Esophagus mucosa (tissue), 1 donor: ENCODE measurements at places on chromosomes 16 and 17.

DNA sequence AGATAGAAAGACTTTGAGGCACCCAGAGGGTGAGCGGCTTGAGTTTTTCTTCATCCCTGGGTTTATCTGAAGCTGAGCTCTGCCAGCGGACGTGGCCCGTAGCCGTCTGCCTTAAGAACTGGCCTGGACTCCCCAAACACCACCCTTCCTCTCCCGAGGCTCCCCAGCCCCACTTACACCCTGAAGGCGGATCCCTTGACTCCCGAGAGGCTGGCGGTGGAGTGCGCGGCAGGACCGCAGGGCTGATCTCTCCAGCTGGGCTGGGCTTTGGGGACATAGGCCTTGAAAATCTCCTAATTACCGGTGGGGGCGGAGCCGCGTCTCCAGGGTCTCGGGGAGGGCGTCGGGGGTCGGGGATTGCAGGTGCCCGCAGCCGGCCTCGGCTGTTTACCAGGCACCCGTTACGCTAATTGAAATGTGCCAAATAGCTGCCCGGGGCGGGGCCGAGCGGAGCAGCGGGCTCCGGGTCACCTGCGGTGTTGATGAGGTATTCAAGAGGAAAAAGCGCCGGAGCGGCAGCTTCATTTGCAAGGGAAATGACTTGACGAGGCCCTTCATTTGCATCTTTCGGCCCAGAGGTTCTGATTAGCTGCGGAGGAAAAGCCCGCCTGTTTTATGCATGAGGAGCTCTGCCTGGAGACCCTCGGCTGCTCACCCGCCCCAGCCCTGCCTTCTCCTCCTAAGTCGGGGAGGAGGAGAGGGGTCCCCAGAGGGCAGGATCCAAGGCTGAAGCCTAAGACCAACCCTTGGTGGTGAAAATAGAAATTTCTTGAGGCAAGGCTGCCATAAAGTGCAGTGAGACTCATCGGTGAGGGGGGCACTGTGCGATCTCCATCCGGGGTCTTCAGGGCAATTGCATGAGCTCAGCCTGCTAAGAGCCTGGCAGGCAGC is 100.7 kb downstream of the MGAT5B start:
- peak; percentile 42 for ATAC-seq

DNA sequence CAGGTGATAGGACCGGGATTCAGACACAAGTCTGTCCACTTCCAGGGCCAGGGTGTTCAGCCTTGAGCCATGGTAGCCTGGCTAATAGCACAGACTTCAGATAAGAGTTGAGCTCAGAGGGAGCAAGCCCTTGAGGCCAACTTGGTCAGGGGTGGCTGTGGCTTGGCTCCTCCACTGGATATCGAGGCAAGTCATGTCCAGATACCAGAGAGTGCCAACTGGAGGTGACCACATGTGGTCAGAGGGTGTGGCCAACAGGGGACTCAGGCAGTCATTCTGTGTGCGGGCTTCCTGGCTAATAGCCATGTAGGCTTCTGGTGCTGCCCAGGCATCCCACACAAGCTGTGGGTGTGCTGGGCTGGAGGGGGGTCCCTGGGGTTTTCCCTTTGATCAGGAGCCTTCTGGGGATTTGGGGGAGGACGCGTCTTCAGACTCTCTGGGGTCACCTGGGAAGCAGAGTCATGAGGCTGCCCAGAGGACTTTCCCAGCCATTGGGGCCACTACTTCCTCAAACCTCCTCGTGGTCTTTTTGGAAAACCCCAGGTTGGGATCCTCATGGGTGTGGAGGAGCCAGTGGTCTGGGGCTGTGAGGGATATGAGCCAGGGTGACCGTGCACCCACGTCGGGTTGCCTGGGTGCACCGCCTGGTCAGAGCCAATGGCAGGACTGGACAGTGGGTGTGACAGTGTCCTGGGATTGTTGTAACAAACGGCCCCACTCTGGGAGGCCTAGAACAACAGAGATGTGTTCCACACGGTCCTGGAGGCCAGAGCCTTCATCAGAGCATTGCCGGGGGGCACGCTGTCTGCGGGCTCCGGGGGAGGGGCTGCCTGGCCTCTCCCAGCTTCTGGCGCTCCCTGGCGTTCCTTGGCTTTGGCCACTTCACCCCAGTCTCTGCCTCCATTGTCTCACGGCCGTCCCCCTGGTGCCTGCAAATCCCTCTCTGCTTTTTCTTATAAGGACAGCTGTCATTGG is 25.0 kb downstream of the COX4I1 start:
- no peak for ATAC-seq

DNA sequence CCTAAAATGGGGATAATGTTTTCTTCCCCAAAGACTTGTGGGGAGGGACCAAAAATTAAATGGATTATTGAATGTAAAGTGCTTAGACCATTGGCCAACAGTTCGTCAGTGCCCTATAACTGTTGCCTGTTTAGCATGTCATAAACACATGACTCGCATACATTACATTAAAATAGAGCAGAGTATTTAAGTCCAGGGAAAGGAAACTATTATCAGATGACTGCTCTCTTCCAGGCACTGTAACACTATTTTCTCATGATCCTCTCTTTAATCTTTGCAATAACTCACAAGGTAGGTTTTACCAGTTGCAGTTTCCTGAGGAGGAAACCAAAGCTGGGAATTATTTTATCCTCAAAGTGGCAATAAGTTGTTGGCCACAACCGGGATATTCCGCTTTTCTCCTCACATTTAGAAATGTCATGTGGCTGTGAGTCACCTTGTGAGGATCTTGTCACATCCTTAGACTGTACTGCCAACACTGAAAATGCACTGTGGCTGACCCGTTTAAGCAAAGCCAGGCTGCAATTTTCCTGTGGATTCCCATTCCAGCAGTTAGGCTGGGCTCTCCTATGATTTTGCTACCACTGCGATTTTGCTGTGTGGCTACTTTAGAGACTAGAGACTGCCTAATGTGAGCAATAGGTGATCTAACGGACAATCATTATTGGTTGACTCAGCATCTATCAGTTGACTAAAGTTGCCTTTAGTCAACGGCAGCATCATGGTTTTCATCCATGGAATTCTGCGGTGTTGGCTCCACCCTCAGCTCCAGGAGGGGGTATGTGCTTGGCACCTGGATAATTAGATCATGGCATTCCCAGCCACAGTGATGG is 58.3 kb upstream of the DHX40 start:
- no peak for ATAC-seq

- peak; percentile 22 for ATAC-seq
Measured at GRCh38 chr17:40122999-40123810, 1.4 kb downstream of the MSL1 start.

DNA sequence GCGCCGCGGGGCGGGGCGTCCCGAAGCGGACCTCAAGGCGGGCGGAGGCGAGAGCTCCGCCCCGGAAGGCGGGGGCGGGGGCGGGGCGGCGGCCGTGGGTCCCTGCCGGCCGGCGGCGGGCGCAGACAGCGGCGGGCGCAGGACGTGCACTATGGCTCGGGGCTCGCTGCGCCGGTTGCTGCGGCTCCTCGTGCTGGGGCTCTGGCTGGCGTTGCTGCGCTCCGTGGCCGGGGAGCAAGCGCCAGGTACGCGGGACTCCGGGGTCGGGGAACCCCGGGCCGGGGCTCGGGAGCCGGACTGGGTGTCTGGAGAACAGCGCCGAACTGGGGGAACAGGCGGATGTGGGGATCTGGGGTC is at the start of gene TNFRSF12A:
TNFRSF12A (plus strand) TSS at position 122 of the 357 bp plus-strand sequence; CDS start at position 152, 30 bp downstream.
- peak; percentile 20 for ATAC-seq
